ENCODE measurements at places on chromosomes 13 and 19.

- no peak for DNase-seq
These were observed 13.6 kb downstream of the HAS1 start for GRCh38 chr19:51710163-51710562.

DNA sequence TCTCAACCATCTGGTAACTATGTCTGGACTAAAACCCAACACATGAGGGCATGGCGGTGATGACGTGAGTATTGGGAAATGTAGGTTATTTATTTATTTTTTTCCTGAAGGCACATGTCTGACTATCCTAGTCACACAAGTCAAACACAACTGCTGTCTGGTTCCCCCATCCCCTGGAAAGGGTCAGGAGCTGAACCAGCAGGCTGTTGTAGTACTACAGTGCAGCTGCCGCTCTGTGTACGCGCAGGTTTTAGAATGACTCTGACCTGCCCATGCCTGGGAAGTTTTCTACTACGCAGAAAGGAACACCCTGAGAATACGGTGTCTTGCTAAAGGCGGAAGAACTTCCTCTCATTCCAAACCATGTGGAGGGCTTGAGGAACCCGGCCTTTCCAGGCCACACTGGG is 1.2 kb downstream of the SLC7A1 start:
- DNase-seq = peak; percentile 64

- no peak for DNase-seq
These were observed 176.2 kb downstream of the FOXO1 start for GRCh38 chr13:40490086-40490758.

DNA sequence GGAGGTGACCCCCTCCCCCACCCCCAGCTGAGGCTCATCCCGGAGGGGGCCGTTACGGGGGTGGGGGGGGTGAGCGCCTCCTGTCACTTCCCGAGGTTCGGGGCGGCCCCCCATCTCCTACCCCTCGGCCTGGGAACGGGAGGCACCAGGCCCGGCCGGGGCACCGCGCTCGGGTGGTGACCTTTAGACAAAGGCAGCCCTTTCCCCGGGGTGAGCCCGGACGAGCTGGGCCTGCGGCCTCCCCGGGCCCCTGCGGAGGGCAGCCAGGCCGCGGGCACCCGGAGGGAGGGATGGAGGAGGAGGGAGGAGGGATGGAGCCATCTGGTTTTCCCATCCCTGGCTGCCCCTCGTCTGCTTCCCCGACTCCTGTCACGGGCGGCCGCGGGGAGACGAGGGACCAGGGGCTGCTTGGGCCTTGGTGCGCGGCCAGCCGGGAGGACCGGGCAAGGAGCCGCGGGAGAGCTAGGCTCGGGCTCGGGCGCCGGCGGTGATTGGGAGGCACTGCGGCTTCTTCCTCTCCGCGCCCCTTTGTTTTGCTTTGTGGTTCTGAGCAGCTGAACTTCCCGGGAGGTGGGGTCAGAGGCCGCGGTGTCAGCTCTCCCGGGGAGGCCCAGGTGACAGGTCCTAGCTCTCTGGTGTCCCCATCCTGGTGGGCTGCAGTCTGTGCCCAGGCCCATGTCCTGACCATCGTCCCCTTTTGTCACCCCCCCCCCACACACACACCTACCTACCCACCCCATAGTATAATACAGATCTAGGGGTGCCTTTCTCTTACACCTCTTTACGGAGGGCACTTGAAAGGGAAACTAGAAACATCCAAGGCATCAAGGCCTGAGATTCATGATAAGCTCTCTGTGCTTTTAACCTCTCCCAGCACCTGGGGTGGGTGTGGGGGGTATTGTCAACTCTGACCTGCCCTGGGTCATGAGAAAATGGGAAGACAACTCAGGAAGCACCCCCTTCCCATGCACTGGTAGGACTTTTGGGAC is 1.3 kb downstream of the BICRA start:
- DNase-seq = peak; percentile 70

- peak; percentile 56 for DNase-seq
These were observed 13.6 kb upstream of the ZNF611 start for GRCh38 chr19:52748336-52748950.

DNA sequence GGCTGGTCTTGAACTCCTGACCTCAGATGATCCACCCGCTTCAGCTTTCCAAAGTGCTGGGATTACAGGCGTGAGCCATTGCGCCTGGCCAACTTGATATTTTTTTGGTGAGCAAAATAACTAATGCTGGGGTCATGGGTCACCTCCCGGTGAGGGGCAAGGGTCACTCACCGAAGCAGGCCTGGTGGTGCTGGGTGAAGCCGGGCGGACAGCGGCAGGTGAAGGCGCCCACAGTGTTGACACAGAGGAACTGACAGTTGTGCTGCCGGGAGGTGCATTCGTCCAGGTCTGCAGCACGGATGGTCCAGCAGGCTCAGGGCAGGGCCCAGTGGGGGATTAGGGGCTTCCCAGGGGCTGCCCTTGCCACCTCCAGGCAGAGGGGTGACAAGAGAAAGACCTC is 28.3 kb downstream of the CCL25 start:
- no peak for DNase-seq

DNA sequence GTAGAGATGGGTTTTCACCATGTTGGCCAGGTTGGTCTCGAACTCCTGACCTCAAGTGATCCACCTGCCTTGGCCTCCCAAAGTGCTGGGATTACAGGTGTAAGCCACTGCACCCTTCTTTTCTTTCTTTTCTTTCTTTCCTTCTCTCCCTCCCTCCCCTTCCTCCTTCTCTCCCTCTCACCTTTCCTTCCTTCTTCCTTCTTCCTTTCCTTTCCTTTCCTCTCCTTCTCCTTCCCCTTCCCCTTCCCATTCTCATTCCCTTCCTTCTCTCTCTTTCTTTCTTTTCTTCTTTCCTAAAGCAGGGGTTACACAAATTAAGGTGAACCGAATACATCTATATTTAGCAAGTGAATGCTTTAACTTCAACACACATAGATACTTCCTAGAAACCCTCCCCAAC is 58.0 kb upstream of the URI1 start:
- DNase-seq = no peak

- no peak for DNase-seq
These were observed 58.8 kb downstream of the URI1 start for GRCh38 chr19:30000862-30001261.

DNA sequence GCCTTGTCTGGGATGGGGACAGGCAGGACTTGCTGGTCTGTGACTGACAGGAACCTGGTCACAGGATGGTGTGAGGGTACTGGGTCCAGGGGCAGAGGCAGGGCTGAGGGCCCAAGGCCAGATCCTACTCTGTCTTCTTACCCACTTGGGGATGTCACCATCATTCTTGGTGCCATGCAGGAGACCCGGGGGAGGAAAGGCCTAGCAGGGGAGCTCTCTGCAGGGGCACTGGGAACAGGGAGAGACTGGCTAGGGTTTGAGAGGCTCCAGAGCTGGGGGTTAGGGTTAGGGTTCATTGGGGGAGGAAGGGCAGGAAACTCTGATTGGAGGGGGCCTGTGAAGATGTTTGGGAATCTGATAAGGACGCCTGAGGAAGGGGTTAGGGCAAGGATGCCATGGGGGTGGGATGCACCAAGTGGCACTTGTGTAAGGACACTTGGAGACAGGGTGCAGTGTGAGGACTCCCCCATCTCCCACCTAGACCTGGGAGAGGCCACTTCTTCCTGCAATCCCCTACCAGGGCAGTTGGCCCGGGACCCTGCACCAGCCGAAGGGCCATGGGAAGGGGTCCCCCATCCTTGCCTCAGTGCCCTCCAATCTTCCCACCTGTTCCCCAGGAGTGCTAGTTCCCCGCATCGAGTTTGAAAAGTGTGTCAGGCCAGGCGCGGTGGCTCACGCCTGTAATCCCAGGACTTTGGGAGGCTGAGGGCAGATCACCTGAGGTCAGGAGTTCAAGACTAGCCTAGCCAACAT is 6.9 kb downstream of the PRR36 start:
- DNase-seq = no peak

DNA sequence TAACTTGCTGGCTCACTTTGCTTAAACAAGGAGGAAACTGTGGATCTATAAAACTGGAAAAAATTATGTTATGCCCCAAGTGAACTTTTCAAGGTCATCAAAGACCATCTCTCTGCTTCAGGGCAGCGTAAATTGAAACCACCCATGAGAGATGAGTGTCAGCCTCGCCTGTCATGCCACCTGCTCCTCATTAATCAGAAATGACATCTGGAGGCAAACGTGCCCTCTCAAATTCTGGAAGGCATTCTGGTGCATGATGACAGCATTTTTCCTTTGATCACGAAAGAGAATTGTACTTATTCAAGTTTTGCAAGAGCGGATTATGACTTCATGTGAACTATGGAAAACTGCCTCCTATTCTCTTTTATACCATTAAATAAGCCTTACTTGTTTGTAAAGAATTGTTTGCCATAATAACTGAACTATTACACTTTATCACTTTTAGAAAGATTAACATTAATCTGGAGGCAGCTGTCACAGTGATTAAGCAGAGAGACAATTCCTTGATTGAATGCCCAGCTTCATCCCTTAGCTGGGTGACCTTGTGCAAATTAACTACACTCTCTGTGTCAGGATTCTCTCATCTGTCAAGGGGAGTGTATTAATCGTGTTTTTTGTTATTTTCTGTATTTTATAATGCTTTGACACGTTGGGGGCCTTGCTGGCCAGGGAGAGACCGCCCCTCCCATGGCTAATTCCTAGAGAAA is 17.0 kb upstream of the SACS start:
- peak; percentile 15 for DNase-seq

- DNase-seq = no peak
These were observed 941.3 kb upstream of the SLITRK1 start for GRCh38 chr13:84823528-84823927.

DNA sequence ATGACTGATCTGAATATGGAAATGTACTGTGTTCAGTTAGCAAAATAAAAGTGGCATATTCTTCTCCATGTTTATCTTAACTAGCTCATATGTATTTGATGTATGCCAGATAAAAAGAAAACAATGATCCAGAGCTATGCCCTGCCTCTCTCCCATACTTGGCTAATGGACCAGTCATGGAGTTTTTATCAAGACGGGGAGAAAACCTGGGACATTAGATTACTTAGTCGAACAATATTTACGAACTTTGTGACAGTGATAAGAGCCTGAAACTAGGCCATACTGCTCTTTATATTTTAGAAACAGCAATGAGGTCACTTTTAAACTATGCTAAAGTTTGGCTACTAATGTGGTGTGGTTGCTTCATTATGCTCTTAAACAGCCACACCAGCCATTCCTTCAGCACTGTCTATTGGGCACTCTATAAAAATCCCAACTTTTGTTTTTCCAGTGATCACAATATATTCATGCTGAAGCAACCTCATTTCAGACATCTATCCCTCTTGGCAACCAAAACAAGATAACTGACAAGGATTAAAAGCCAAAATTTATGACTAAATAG is 265.0 kb downstream of the FGF14 start:
- DNase-seq = no peak

DNA sequence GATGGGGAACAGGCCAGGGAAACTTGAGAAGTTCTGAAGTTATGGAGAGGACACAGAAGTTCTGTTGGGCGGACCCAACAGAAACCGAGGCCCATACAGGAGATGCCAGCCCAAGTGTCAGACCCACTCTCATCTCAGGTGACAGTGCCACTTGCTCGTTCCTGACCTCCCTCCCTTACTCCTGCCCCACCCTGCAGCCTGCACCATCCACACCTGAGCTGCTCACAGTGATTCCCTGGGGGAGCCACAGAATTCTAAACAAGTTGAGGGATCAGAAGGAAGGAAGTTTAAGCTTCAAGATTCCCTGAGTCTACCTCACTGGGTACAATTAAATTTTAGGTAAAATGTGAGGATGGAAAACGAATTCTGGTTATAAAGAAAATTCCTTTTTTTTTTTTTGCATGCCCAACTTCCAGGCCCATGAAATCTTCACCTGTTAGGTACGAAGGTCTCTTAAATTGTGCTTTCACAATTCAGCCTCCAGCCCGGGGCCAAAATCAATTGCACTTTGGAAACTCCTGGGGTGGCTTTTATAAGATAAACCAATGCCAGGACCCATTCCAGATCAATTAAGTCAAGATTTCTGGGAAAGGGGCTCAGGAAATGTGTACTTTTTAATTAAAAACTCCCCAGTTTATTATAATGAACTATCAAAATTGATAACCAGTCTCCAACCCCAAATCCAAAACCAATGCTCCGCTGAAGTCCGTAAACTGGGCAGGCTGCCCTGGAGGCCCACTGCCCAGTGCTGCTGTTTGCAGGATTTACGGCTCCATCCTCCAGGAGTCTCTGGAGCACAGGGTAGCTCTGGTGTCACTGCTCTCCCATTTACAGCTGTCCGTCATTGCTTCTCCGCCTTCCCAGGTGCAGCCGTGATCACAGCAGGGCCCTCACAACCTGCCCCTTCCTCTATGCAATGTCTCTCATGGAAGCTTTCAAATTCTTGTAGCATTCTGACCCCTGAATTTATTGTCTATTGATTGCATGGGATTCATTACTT is 643.5 kb downstream of the UQCRFS1 start:
- DNase-seq = no peak

- DNase-seq = no peak
These were observed 131.5 kb downstream of the NUFIP1 start for GRCh38 chr13:44857736-44858135.

DNA sequence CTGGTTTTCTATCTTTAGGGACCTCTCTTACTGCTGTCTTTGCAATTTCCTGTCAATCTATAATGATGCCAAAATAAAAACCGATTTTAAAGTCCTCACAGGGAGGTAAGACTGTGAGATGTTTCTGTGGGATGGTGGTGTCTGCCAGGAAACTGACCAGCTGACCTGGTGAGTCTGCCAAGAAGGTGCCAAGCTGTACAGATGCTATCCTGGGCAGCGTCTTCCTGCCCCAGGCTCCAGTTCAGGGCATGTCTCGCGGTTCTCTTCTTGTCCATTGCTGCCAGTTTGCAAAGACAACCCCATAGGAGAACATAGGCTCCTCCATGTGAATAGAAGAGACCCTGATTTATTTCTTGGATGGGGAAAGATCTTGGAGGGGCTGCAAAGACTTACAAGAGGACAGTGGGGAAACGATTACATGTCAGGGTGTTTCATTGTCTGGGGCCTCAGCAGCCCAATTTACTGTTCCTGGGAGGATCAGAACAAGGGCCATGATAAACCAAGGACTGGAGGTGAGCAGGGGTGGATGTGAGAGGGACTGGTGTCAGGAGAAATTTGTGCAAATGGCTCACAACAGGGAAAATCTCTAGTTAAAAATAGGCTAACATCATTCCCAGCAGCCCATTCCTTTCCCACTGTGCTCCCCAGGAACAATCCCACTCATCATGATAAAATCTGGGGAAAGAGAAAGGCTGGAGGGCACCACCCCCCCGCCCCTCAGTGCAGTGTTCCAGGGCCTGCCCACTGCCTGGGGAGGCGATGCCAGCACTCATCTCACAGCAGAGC is 42.7 kb upstream of the VSTM2B start:
- no peak for DNase-seq

GRCh38 chr13:93769101-93769500 is 542.5 kb downstream of the GPC6 start:
- no peak for DNase-seq

GRCh38 chr19:49808711-49809159 is 4.4 kb downstream of the FUZ start:
- peak; percentile 90 for DNase-seq

DNA sequence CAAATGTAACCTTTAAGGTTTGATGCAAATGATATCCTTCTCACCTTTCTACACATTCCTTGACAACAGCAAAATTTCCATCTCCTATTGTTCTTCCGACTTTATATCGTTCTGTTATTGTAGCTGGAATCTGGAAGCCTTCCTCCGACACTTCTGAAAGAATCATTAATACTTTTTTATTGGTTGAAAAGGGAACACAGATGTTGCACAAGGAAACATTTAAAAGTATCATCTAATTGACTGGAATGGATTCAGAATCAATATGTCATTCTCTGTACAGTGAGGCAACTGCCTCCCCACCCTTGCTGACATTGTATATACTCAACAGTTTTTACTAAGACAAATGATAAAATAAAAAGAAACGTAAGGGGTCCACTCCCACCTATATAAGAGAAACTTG is 295.2 kb downstream of the DCLK1 start:
- DNase-seq = no peak
